ENCODE measurements at places on chromosomes 16 and 17.

- DNase-seq: no peak
These were observed 71.2 kb downstream of the KLHDC4 start for GRCh38 chr16:87694441-87695125.

GRCh38 chr16:77467821-77468335 lies 33.0 kb upstream of the ADAMTS18 start:
- no peak for DNase-seq

DNA sequence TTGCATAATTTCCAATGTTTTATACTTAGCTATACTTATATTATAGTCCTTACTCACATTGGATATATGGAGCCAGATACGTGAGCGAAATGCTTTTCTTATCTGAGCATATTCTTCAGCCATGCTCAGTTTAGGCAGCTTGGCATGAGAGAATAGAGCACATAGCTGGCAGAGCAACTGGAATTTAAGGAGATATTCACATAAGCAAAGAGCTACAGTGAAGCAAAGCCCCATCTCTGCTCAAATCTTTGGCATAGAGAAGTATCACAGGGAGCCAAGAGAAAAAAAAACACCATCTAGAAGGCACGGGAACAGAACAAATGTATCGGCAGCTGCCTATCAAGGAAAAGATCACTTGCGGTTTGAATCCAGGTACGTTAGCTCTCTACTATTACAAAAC lies 734.2 kb upstream of the KIF2B start:
- DNase-seq: no peak

DNA sequence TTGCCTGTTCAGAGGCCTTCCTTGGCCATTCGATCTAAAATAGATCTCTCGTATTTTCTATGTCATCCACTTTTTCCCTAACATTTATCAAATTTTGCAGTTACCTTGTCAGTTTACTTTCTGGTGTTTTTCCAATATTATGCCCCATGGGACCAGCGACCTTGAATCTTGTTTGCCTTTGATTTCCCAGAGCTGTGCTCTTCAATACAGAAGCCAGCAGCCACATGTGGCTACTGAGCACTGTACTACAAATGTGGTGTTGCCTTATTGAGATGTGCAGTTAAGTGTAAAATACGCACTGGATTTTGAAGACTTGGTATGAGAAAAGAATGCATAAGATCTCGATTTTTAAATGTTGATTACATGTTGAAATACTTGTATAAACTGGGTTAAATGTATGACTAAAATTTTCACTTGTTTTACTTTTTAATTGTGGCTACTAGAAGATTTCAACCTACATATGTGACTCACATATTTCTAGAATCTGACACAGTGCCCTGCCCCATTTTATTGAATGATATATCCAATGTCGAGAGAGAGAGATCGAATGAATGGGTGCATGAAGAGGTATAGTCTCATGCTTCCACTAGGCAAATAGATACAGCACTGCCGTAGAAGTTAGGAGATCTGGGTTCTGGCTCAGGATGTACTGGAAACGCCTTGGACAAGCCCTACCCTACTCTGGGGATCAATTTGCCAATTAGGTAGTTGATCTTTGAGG lies 824 bp upstream of the PSME3 start:
- DNase-seq: no peak

GRCh38 chr17:57954397-57955182 lies 622 bp downstream of the CUEDC1 start:
- no peak for DNase-seq

- no peak for DNase-seq
These were observed 6.4 kb downstream of the ITGAL start for GRCh38 chr16:30478766-30479478.

GRCh38 chr17:77475016-77475976 lies 334.5 kb downstream of the SEC14L1 start:
- no peak for DNase-seq

GRCh38 chr17:40355123-40355803 lies 9.3 kb downstream of the GJD3 start:
- peak; percentile 69 for DNase-seq

GRCh38 chr17:17140590-17140980 lies 65.5 kb downstream of the PLD6 start:
- no peak for DNase-seq

DNA sequence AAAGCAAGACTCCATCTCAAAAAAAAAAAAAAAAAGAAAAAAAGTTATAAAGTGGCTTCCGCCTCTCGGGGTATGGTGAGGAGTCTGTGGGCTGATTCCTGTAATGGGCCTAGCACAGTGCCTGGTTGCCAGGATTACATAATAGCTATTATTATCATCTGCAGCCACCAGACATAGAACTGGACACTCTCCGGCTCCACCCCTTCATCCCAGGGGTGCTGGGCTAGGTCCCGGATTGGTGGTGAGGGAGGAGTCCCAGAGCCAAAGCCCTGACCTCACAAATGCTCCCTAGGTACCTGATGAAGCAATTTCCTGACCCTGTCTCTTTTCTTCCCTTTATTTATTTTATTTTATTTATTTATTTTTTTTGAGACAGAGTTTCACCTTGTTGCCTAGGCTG lies 11.6 kb upstream of the ADGRG1 start:
- no peak for DNase-seq

DNA sequence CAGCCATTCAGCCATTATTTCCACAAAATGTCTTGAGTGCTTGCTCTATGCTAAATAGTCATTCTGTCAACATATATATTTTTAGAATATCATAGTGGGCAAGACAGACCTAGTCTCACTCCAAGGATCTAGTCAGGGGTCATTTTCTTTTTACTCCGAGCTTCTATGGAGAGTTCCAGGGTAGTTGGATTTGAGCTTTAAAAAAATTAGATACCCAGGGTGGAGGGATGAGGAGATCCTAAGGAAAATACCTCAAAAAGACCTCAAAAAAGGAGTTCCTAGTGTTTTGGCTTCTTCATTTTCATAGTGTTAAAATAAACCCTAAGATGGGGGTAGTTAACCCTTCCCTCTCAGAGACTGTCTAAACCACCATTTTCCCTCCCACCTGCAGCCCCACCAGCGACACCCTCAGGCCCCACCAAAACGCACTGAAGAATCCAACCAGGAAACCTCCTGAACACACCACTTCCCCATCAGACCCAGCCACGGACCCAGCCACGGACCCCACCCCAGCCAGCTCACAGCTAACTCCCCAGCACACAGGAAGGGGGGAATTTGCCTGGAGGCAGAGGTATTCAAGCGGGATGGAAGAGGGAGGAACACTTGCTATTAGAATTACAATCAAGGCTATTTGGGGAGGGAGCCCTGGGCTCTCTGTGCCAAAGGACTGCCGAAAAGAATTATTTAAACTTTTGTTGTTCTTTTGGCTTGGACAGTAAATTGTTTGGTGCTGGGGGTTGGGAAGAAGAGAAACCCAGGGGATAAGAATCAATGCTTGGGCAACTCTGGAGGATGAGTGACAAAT lies 2.2 kb downstream of the ETV4 start:
- DNase-seq: peak; percentile 38

GRCh38 chr16:83728492-83728891 lies 79.3 kb upstream of the HSBP1 start:
- no peak for DNase-seq

DNA sequence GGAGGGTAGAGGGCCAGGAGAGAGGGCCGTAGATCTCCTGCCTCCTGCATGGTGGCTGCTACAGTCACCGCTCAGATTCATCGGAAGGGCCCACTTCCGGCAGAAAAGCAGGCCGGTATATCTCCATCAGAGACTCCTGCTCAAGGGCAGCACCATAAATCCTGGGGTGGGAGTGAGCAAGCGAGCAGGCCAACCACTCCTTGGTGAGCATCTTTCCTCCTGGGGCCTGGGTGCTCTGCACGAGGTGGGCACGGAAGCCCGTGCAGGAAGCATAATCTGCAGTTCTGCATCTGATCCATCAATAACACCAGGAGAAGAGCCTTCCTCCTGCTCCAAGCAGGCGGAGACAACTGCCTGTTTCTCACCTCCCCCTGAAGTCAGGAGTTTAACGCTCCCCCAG lies 57.4 kb upstream of the TMEM132E start:
- no peak for DNase-seq

- DNase-seq: peak; percentile 43
These were observed 51.5 kb downstream of the LDHD start for GRCh38 chr16:75065149-75065505.

GRCh38 chr16:50595859-50596258 lies 47.7 kb downstream of the NKD1 start:
- DNase-seq: no peak

DNA sequence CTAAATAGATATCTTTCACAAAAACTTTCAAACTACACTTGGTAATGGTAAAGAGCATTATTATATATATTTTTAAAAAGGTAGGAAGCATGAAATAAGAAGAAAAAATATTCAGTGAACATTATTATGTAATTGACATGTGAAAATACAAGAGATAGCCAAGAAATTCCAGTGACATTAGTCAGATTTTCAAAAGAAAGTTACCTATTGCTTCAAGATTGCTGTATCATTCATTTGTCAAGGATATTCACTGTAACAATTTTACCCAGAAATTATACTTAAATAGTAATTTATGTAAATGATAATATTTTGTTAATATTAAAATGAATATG lies 350.2 kb downstream of the KIF2B start:
- no peak for DNase-seq

Measured in hematopoietic multipotent progenitor cell (in vitro differentiated cells).